LNCaP clone FGC (cell line): ENCODE measurements at places on chromosomes 13 and 19.

GRCh38 chr19:39704181-39705044, at the start of gene LGALS14:
Gene LGALS14 (plus strand): TSS chr19:39704481. CDS start chr19:39704529, 48 bp downstream.
- DNase-seq: no peak

DNA sequence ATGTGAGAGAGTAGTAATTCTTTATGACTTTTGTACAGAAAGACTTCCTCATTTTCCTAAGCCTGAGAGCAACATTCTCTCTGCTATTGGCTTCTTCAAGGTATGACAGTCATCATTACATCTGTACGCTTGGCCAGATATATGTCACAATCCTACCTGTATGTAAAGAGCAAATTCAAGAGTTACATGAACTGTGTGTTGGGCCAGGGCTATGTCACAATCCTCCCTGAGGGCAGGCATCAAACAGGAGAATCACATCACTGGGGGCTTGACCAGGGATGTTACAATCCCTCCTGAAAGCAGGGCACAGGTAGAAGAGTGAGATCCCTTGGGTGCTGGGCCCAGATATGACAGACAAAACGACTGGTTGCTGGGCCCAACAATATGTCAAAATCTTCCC, 9.8 kb upstream of the ZNF724 start:
- DNase-seq: no peak

DNA sequence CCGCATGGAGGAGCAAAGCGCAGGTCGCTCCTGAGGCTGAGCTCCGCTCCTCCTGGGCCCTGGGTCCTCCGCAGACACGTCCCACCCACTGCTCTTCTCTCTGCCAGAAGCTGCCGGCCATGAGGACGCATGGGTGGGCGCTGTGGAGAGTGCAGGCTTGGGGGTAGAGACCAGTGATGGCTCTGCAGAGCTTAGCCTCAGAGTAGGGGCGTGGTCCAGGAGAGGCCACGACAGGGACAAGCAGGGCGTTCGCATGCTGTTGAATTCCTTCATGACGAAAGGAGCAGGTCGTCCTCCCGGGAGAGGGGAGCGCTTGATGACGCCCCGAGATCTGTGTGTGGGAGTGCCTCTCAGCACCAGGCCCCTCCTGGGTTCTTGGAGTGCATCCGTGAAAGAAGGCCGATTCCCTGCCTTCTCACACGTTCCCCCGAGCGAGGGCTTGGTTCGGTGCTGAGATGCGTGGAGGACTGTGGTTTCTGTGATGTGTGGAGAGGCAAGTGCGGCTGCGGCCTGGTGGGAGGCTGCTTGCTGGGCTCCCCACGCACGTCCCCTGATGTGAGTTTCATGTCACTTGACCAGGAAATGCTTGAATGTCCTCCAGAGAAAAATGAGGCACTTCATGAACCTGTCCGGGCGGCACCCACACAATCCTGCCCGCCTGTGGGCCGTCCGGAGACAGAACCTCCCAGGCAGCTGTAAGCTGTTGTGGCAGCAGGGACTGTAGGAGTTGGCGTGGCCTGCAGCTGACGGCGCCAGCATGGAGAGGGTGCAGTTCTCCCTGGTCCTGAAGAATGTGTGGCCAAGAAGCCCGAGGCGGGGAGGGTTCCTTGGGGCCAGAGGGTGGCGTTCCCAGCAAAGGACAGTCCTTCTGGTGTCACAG, 4.5 kb downstream of the SF3A2 start:
- DNase-seq: no peak

- no peak for DNase-seq
Measured at GRCh38 chr19:2139385-2140137, 11.8 kb downstream of the AP3D1 start.

DNA sequence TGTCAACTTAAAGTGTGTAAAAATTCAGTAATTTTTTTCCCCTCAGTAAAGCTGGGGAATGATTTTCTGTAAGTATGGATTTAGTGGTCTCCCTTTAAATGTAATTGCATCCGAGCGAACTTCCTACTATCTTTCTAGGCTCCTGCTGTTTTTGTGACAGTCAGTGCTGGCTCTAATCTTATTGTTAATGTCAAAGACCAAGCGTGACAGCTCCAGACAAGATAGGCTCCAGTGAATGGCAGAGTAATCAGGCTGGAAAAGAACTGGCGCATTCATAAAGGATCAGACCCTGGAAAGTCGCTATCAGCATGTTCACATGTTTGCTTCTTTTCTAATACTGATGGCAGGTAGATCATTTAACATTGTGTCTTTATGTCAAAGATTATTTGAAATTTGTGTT, 908.0 kb upstream of the ATXN8OS start:
- DNase-seq: no peak

GRCh38 chr19:3304871-3305423, 61.4 kb upstream of the NFIC start:
- DNase-seq: peak; percentile 28

DNA sequence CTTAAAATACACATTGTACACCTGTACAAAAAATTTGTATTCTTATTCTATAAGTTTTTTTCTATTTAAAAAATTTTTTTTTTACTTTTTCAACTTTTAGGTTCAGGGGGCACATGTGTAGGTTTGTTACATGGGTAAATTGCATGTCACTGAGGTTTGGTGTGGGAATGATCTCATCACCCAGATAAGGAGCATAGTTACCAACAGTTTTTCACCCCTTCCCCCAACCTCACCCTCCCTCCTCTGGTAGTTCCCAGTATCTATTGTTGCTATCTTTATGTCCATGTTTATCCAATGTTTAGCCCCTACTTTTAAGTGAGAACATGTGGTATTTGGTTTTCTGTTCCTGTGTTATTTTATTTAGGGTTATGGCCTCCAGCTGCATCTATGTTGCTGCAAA, 89.9 kb downstream of the CDK8 start:
- no peak for DNase-seq
